Dermis blood vessel endothelial cell (primary cell): ENCODE measurements at places on chromosomes 4 and X. TPM values are rescaled to one million over a fixed set of nuclear protein-coding genes. Genes with fewer than 3 reads are reported as not detected.

The EVC2 gene
- 8.7 and 11.9 TPM in 2 replicates for total RNA-seq

The CNGA1 gene
- not detected in 2 replicates for total RNA-seq

The ITGB1BP2 gene
- total RNA-seq = 1.3 and 2.0 TPM in 2 replicates

GRCh38 chr4:149164282-149164681 lies 651.4 kb downstream of the IQCM start:
- DNase-seq = no peak

DNA sequence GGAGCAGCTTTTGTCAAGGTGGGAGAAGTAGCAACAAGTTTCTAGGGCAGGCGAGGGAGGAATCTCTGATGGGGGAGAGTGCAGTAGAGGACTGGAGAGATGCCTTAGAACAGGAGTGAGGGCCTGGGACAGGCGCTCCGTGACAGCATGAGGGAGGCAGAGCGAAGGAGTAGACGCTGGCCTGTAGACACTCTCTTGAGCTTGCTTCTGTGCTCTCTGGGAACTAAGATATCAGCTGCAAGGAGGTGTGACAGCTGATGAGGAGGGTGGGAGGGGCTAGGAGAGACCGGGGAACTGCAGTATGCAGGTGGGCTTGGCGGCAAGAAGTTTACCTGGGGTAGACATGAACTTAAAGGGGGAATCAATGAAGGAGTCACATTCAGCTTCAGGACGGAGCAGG lies 35.7 kb downstream of the MECP2 start:
- DNase-seq = no peak

GRCh38 chr4:147773261-147774184 lies 41.6 kb downstream of the ARHGAP10 start:
- peak; percentile 75 for DNase-seq
